ENCODE measurements at places on chromosomes 2 and 18.

GRCh38 chr2:222621893-222622292 is 34.0 kb downstream of the FARSB start:
- no peak for DNase-seq

GRCh38 chr2:201383136-201383535 is 26.0 kb upstream of the FLACC1 start:
- DNase-seq: no peak

- peak; percentile 43 for DNase-seq
These were observed 80.0 kb upstream of the TMEM200C start for GRCh38 chr18:5975111-5976002.

DNA sequence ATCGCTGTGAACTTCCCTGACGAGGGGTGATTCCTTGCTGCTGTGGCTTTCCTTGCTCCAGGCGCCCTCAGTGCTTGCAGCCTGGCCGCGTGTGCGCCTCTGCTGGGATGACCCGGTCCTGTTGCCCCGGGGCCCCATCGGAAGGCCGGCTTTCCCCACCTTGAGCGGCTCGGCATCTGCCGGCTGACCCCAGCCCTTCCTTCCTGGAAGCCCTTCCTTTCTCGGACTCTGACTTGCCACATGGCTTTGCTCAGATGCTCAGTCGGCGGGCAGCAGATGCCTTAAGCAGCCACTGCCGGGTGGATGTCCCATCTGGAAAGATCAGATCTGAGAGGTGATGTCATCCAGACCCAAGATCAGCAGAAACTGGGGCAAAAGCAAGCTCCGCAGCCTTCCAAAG is 100.5 kb upstream of the ODC1 start:
- DNase-seq: peak; percentile 62

GRCh38 chr2:126154256-126154785 is 501.6 kb upstream of the GYPC start:
- DNase-seq: no peak

- DNase-seq: no peak
These were observed 5.6 kb downstream of the ESPNL start for GRCh38 chr2:238105506-238106338.

- DNase-seq: no peak
These were observed 225.4 kb downstream of the MYCN start for GRCh38 chr2:16165518-16166326.

DNA sequence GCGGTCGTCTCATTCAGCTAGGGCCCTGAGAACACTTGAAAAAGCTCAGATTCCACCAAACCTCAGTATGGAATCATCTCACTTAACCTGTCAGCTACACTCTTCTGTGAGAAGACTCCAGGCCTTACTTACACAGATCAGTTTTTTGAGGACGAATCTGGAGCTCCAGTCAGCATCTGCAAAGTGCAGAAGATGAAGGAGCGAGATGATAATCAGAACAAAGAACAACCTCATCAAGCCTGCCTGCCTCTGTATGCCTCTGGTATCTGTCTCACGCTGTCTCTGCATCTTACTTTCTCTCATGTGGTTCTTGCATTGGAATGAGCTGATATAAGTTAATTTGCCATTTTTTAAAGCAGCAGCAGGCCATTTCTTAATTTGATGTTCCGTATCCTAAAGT is 444.1 kb upstream of the LRATD1 start:
- no peak for DNase-seq

DNA sequence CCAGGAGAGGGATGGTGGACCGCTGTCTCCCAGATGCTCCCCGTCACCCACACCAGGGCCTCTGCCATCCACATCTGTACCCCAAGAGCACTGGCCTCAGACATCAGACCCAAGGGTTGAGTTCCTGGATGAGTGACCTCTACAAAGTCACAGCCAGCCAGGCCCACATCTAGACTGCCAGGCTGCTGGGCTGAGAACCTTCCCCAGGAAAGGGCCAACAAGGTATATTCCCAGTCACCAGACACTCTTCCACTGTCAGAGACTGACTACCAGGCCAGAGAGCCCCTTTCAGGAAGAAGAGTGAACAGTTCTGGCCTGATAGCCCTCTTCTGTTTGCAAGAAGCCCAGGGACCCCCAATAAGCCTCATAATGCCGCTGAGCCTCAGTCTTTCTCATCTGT is 44.3 kb downstream of the C1QL2 start:
- no peak for DNase-seq

- no peak for DNase-seq
These were observed at the start of gene CCDC102B for GRCh38 chr18:68797871-68798270. TSS of gene CCDC102B (plus strand) at chr18:68798080. CDS start at chr18:68836764, 38,684 bp downstream.
